A549 treated with ZK216348 at 1 μM for 4 hours (cell line): ENCODE measurements at places on chromosomes 7 and 10. TPM values are rescaled to one million over a fixed set of nuclear protein-coding genes. Genes with fewer than 3 reads are reported as not detected.

TRIL gene
- total RNA-seq = not detected in 5 replicates

ZCCHC24 gene
- 2.5 to 4.7 TPM (median 4.0 TPM) in 5 replicates for total RNA-seq

BAG3 gene
- total RNA-seq = 153 to 221 TPM (median 220 TPM) in 5 replicates

NUTM2D gene
- total RNA-seq = 0.73 to 1.7 TPM (median 1.3 TPM) in 5 replicates

STEAP1B gene
- 0.16 to 0.23 TPM (median 0.18 TPM) in 3 of 5 replicates, not detected in the others for total RNA-seq

PKD2L1 gene
- total RNA-seq = 0.06 to 0.12 TPM in 2 of 5 replicates, not detected in the others

GCC1 gene
- 14.2 to 15.8 TPM (median 14.5 TPM) in 5 replicates for total RNA-seq

MEIG1 gene
- 1.00 to 1.4 TPM (median 1.2 TPM) in 3 of 5 replicates, not detected in the others for total RNA-seq

EGR2 gene
- total RNA-seq = 0.26 to 0.54 TPM (median 0.43 TPM) in 5 replicates

GRID2IP gene
- not detected in 5 replicates for total RNA-seq

MOGAT3 gene
- total RNA-seq = not detected in 5 replicates

ANK3 gene
- total RNA-seq = 0.28 to 0.87 TPM (median 0.63 TPM) in 5 replicates

FAM25G gene
- 3.8 TPM in 1 of 5 replicates, not detected in the others for total RNA-seq

MSMB gene
- total RNA-seq = not detected in 5 replicates

ABCC2 gene
- total RNA-seq = 144 to 173 TPM (median 148 TPM) in 5 replicates

FRMPD2 gene
- total RNA-seq = 0.13 TPM in 1 of 5 replicates, not detected in the others

PPP1R17 gene
- not detected in 5 replicates for total RNA-seq

OR13A1 gene
- total RNA-seq = not detected in 5 replicates

PLAU gene
- 101 to 107 TPM (median 105 TPM) in 5 replicates for total RNA-seq

CHAT gene
- not detected in 5 replicates for total RNA-seq

CNOT4 gene
- total RNA-seq = 9.0 to 12.7 TPM (median 11.4 TPM) in 5 replicates

JCAD gene
- total RNA-seq = 9.8 to 12.4 TPM (median 10.2 TPM) in 5 replicates

CCDC172 gene
- total RNA-seq = not detected in 5 replicates

SORCS1 gene
- not detected in 5 replicates for total RNA-seq

LLCFC1 gene
- total RNA-seq = not detected in 5 replicates

KAZALD1 gene
- 2.3 to 3.9 TPM (median 3.6 TPM) in 5 replicates for total RNA-seq

HABP2 gene
- 0.07 to 0.12 TPM (median 0.09 TPM) in 4 of 5 replicates, not detected in the other for total RNA-seq

SPDYE1 gene
- total RNA-seq = not detected in 5 replicates

PLXNA4 gene
- 0.49 to 1.6 TPM (median 0.74 TPM) in 5 replicates for total RNA-seq

EPHB6 gene
- total RNA-seq = 0.17 to 1.2 TPM (median 0.32 TPM) in 5 replicates

TRPV6 gene
- not detected in 5 replicates for total RNA-seq

ZNF107 gene
- total RNA-seq = 1.3 to 3.3 TPM (median 2.6 TPM) in 5 replicates

CAMK2B gene
- total RNA-seq = 0.08 to 0.36 TPM (median 0.21 TPM) in 5 replicates

SPAG6 gene
- not detected in 5 replicates for total RNA-seq

NXPH1 gene
- total RNA-seq = not detected in 5 replicates

ACSL5 gene
- total RNA-seq = 0.18 to 0.43 TPM (median 0.21 TPM) in 5 replicates

NODAL gene
- total RNA-seq = not detected in 5 replicates

CLCN1 gene
- 0.06 to 0.08 TPM in 2 of 5 replicates, not detected in the others for total RNA-seq

PNLIPRP2 gene
- 0.12 TPM in 1 of 5 replicates, not detected in the others for total RNA-seq

CALCR gene
- not detected in 5 replicates for total RNA-seq

EEPD1 gene
- 49.8 to 67.2 TPM (median 54.4 TPM) in 5 replicates for total RNA-seq

TLX1 gene
- total RNA-seq = not detected in 5 replicates
